HEK293T (cell line): ENCODE measurements at places on chromosomes 2 and 18.
A peak's percentile ranks its signal among the peaks of the same experiment; 100 is the strongest.

- DNase-seq = no peak
Observed at GRCh38 chr2:198928026-198928425, 529.7 kb downstream of the SATB2 start.

DNA sequence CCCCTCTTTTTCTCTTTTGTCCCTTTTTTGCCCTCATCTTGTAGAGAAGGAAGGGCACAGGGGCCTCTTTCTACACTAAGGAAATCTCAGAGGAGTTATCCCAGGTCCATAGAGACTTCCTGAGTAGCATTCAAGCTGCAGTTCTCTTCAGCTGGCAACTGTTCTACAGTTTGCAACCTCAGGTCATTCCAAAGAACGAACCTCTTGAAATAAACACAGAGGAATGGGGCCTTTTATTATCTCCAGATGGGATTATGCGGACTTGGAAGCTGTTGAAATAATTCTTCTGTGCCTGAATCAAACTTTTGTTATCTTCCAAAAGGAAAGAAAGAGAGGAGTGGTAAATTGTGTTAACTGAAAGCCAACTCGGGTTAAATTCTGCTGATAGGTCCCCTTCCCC lies 31.0 kb upstream of the NFE2L2 start:
- no peak for DNase-seq

DNA sequence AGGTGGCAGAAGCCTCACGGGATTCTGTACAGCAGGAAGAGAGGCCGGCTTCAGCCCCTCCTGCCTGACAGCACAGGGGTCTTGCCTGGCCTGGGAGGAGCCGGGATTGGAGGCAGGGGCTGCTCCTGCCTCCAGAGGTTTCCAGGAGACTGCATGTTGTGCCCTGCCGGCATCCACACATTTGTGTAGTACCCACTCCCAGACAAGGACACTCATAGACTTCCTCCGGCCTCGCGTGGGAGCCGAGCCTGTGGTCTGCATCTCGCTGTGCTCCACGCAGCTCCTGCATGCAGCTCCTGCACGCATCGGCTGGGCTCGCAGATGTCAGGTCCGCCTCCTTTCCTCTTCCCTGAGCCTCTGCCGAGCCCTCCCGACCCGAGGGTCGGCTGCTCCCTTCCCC lies 34.7 kb downstream of the TPO start:
- DNase-seq = no peak

DNA sequence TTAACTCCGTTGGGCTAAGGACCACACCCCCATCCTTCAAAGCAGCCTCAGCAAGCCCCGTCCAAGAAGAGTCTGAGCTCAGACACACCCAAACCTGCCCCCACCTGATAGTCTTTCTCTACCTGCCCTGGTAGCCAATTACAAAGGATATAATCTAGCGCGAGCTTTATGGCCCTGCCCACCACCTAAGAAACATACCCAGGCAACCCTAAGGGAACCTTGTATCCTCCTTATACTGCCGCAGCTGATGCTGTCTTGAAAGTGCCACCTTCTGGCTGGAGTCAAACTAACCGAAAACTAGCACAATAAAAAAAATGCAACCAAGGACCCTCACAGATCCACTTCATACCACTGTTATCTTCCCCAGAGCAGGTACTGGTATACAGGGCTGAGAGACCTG lies 628.3 kb upstream of the REG3G start:
- no peak for DNase-seq

DNA sequence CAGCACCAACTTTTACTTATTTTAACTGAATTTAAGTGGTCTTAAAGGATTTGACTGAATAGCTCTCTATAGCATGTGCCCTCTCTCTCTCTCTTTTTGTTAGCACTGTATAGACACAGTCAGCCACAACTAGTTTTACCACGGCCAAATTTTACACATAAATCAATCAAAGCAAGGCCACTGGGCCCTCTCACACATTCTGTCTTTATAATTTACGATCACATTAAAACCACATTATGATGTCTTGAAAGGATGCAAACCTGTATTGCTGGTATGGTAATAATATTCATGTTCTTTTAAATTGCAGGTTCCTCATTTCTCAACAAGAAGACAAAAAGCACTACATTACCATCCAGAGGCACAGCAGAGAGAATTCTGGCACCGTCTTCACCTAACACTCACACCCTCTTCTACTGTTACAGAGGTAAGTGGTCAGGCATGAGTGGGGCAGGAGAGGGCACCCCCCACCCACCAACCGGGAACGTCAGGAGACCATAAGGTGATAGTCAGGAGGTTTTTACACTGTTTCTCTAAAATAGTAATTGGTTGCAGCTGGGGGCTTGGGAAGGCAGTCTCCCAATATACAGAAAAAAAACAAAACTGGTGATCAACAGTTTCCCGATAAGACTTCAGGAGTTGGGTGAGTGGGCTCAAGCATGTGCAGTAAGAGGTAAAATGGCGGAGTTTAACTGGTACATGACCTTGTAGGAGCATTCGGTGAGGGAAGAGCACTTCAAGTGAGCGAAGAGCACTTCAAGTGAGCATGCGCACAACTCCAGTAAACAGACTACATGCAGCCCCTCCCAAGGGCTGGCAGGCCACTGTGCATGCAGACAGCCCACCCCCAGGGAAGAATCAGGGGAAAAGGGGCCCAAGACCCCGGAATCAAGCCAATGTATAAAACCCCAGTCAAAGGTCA lies 296.7 kb downstream of the PIEZO2 start:
- no peak for DNase-seq

DNA sequence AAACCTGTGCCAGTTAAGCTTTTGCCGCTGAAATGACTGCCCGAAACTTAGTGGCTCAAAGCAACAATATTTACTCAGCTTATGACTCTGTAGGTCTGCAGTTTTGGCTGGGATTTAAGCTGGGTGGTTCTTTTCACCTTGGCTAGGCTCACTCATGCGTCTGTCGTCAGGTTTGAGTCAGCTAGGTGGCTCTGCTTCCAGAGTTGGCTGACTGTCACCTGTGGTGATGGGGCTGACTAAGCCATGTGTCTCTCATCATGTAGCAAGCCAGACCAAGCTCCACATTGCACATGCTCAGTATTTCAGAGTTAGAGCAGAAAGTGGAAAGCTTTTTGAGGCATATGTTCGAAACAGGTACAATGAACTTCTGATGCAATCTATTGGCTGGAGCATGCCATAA lies 354.8 kb downstream of the MEIS1 start:
- DNase-seq = no peak

DNA sequence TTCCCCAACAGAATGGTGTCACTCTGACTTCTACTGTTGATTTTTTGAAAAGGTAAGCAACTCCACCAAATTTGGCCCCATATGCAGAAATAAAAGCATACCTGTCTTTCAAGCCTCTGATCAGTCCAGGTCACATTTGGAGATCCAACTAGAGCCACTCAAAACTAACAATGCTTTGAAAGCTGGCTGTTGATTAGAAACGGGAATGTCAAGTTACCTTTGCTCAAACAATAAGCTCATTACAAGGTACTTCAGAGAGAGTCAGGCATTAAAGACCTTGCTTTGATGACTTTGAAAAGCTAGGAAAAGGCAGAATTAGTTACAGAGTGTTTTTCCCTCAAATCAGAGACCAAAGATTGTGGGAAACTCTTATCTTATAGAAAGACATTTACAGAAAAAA lies 4.8 kb upstream of the IHH start:
- no peak for DNase-seq

GRCh38 chr2:17413036-17413435 lies 105.2 kb downstream of the RAD51AP2 start:
- no peak for DNase-seq

DNA sequence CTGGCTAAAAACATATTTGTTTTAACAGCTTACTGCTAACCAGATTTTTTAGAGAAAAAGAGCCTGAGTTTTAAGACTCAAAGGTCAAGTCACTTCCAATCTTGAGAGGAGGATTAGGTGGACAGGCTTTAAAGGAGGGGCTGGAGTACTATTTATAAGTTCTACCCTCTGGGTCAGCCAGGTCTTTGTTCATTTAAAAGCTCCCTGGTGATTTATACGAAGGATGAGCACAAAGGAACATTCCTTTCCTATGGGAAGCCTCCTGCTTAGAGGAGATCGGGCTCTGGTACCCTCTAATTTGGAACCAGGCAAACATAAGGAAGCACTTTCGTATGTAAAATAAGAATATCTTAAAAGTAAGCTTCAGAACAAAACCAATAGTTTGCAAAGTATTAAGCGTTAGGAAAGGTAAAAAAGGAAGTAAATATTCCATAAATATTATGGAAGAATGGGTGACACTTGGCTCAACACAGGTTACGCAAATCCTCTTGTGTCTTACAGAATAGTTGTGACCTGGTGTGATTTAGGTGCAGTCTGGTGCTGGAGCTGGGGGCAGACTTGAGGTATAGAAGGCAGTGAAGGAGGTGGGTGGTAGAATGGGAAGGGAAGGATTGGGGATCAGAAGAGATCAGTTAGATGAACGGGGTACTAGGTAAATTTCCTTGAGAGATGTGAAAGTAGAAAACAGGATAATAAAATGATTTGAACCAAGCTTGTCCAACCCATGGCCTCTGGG lies 35.6 kb downstream of the PDE6D start:
- DNase-seq = no peak

DNA sequence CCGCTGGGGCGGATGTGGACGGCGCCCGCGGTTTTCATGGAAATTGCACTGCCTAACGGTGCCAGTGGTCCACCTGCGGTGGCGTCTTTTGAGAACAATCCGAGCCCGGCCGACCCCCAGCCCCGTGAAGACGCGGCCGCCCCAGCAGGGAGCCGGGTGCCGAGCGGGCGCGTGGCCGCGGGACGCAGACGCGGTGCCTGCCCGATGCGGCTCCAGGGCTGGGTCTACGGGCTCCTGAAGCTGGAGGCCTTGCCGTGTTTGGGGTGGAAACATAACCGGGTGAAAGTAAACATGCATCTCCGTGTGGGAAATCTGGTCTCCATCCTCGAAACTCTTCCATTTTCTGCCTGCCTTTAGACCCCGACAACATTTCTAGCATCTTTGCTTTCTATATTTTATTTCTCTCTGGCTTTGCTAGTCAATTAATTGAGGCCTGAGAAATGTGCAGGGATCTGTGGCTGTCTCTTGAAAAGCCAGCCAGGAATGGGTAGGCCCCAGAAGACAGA lies 572 bp downstream of the INPP4A start:
- peak; percentile 37 for DNase-seq

- DNase-seq = no peak
Observed at GRCh38 chr2:192197357-192197756, 2.6 kb upstream of the TMEFF2 start.

GRCh38 chr2:215949991-215950404 lies 63.4 kb downstream of the MREG start:
- DNase-seq = peak; percentile 46

GRCh38 chr18:74346206-74346605 lies 30.6 kb downstream of the C18orf63 start:
- DNase-seq = no peak

- peak; percentile 8 for DNase-seq
Observed at GRCh38 chr18:54388203-54389142, 30.8 kb downstream of the C18orf54 start.

- peak; percentile 48 for DNase-seq
Observed at GRCh38 chr2:40554665-40555294, 102.9 kb upstream of the SLC8A1 start.

GRCh38 chr2:241123816-241124536 lies 21.9 kb upstream of the MTERF4 start:
- DNase-seq = no peak

DNA sequence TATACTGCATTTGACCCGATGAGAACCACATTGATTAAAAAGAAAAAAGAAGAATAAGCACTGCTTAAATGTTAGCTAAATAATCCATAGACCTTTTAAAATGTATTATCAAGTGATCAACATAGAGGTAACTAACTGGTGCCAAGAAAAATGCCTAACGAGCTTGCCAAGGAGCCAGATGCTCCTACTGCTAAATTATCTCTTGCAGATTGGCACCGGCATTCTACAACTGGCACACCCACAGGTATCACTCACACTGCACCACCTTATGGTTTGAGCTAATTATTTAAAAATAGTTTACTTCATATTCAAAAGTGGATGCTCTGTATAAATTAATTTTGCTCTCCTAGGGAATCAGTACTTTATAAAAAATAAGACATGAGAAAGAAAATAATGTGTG lies 341.6 kb upstream of the CDH7 start:
- no peak for DNase-seq

DNA sequence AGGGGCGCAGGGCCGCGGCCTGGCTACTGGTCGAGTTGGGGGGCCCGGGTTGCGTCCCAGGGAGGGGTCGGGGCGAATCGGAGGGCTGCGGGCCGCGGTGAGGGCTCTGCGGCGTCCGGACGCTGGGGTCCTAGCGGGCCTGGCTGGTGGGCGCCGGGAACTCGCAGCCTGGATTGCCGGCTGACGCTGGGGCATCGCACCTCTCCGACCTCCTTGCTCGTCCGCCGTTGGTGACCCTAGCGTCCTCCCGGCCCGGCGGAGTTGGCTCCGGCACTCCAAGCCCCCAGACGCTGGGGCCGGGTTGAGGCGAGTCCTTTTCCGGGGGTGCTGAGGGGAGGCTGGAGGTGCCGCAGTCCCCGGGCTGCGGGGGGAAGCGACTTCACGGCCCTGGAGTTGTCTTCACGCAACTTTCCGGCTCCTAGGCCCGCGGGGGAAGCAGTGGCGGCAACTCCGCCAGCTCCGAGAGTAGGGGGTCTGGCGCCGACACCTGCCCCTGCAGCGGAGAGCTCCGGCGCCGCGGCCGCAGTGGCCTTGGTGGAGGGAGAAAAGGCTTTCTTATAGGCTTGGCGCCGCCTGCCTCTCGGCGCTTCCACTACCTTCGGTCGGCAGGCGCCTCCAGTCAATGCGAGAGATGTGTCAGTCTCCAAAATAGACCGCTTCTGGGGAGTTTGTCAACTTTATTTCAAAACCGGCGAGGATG lies 70.3 kb downstream of the HAUS1 start:
- DNase-seq = peak; percentile 25

GRCh38 chr18:77095391-77096371 lies 36.9 kb downstream of the MBP start:
- DNase-seq = no peak

DNA sequence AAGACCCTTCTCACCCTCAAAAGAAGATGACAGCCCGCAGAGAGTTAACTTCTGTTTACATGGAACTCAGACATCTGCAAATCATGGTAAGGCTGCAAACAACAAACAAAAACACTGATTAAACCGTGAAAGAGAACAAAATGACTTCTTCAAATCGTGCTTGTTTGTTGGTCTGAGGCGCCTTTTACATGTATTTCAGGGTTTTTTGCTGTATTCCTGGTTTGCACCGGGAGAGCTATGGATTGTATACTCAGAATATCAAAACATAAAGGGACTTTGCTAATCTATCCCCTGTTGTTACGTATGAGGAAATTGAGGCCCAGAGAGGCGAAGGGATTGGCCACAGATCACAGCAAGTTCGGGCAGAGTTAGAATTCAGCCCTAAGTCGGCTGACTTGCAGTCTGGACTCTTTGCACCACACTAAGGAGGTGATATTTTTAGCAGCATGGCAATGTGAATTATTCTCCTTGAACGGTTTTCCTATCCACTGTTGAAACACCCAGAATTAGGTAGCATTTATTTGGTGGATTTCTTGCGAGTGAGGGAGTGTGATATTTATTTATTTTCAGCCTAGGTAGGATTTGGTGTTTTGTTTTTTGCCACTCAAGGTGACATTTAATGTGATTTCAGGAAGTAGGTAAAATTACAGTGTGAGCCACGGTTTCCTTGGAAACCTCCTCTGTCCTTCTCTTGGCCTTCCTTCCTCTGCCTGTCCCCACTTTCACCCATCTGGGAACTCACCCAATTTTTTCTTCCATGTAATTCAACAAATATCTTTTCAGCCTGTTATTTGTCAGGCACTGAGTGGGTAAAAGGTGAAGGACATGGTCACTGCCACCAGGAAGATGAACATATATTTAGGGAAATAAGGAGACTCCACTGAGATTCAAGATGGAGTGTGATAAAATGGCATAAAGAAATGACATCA lies 980 bp upstream of the PDE6D start:
- no peak for DNase-seq

- no peak for DNase-seq
Observed at GRCh38 chr2:10289352-10289751, 13.4 kb upstream of the HPCAL1 start.
